ENCODE measurements at places on chromosomes 2 and 18.

- no peak for DNase-seq
Measured at GRCh38 chr2:151297882-151298281, 8.4 kb upstream of the NMI start.

GRCh38 chr2:136651456-136652010 is 113.8 kb upstream of the THSD7B start:
- no peak for DNase-seq

- no peak for DNase-seq
Measured at GRCh38 chr2:170180031-170180566, 2.2 kb downstream of the MYO3B start.

- peak; percentile 71 for DNase-seq
Measured at GRCh38 chr2:142130111-142131009, 456 bp downstream of the LRP1B start.

GRCh38 chr2:101125374-101125773 is 25.8 kb downstream of the TBC1D8 start:
- no peak for DNase-seq

GRCh38 chr2:102386867-102387541 is 31.4 kb downstream of the IL18R1 start:
- no peak for DNase-seq

- no peak for DNase-seq
Measured at GRCh38 chr2:139160836-139161235, 380.6 kb upstream of the NXPH2 start.

DNA sequence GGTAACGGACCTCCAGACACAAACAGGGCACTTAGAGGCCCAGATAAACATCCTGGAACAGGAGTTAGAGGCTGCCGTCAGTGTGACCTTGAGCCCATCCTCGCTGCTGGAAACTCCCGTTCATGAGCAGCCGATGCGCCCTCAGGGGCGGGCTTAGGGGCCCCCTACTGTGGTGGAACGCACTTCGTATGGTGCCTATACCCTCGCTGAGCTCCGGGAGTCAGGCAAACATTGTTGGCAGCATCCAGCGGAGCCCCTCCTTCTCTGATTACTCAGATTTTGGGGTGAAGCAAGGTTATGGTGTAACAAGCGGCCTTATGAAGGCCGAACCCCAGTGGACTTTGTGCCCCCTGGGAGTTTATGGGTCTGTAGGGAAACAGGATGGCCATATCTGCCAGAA is 205.3 kb upstream of the SYT4 start:
- no peak for DNase-seq

- no peak for DNase-seq
Measured at GRCh38 chr18:67381608-67382150, 134.8 kb downstream of the DSEL start.

- no peak for DNase-seq
Measured at GRCh38 chr2:207502577-207503198, 27.1 kb upstream of the CREB1 start.

GRCh38 chr2:40452786-40453185 is 896 bp upstream of the SLC8A1 start:
- no peak for DNase-seq

DNA sequence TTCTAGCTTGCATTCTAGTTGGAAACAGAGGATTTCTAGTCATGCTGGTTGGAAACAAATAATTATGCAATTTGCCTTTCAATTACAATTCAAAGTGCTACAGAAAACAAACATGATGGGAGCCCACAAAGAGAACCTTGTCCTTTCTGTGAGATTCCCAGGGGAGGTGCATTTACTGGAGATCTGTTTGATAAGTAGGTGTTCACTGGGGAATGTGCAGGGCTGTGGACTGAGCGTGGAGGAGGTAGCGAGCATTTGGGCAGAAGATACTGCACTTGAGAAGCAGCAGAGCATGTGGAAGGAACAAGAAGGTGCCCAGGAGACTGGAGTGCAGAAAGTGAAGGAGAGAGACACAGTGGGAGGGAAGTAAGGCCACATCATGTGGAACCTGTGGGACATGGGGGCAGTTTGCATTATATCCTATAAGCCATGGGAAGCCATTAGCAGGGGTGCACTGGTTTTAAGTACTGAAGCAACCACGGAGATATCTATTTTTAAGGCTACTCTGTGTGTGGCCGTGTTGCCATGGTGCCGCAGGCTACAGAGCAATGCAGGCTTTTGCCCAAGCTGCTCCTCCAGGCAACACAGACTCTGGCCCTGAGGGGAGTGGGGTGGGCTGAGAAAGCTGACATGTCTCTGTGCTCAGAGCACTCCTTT is 154.0 kb downstream of the ANTXR1 start:
- peak; percentile 20 for DNase-seq

DNA sequence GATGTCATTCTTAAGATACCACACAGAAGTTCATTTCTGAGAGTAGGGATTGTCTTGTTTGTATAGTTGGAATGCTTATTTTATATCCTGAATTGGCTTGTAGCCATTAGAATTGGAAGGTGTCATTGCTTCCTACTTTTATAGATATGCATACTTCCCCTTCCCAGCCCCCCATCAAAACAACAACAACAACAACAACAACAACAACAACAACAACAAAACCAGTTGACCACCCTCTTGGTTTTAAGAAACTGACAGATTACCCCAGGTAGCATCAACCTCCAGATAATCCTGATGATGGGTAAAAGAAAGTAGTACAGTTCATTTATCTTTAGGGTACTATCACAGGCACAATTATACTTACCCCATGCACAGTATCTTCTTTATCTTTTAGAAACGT is 20.0 kb downstream of the PHLPP1 start:
- DNase-seq, result no peak

DNA sequence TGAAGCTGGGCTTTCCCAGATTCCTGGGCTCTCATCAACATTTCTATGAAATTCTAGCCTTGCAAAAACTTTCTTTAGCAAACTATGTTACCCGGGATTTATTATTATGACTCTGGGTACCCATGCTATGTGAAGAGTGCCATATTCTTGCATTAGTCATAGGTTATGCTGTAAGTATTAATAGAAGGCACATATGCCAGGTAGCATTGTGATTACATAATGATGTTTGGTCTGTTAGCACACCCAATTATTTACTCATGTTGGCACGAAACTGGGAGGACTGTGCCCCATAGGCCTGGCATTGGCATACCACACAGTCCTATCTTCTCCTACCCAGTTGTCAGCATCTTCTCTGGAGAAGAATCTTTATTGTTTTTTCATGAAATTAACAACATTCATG is 171.0 kb downstream of the SLC4A3 start:
- DNase-seq, result no peak

DNA sequence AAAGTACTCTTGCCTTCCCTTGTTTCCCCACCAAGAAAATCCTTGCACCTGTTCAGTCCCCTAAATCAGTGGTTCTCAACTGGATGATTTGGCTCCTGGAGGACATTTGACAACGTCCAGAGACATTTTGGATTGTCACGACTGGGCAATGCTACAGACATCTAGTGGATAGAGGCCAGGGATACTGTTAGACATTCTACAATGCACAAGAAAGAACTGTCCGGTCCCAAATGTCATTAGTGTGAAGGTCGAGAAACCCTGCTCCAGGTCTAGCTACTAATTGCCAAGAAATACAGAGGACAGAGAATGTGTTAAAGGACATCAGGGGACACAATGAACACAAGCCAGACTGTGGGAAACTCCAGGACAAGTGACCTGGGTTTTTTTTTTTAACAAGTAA is 60.0 kb downstream of the LRP2 start:
- peak; percentile 8 for DNase-seq

DNA sequence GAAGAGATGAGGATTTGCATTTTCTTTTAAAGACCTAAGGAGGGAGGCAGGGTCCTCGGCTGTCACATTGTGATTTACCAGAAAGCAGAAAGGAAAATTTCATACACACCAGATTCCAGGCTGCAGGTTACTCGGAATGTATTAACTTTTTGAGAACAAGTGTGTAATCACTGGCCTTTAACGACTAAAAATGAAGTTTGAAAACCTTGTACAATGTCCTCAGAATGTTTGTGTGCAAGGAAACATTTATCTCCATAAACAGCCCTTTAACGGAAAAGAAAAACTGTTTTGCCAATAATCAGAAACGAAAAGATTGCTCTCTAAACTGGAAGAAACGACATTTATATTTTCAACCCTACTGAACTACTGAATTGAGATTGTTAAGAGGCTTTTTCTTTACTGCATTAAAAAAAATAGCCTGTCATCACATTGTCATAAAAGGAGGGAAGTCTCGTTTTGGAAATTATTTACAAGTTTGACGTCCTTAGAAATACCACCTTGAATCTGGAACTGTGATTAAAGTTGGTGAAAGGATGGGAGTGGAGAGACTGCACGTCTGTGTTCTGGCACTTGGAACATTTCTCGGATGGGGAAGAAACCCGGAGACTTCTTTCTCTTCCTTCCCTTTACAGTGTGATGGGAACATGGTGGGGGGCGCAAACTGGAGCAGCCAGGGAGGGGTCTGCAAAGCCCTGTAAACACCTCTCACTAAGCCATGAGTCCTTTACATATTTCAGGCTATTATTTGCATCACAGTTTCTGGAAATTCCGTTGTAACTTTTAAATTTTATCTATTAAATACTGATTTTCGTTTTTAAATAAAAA is 134.1 kb upstream of the SIX3 start:
- no peak for DNase-seq

GRCh38 chr2:208627110-208627884 is 220.7 kb downstream of the PTH2R start:
- no peak for DNase-seq

- DNase-seq, result no peak
Measured at GRCh38 chr2:212814941-212815340, 276.3 kb upstream of the ERBB4 start.

- DNase-seq, result no peak
Measured at GRCh38 chr2:27903018-27903417, 12.5 kb downstream of the BABAM2 start.

- no peak for DNase-seq
Measured at GRCh38 chr2:20231159-20231558, 6.2 kb upstream of the SDC1 start.

- DNase-seq, result no peak
Measured at GRCh38 chr2:127277028-127277427, 16.9 kb downstream of the ERCC3 start.

GRCh38 chr2:170411660-170412059 is 233.7 kb downstream of the MYO3B start:
- DNase-seq, result no peak

All from hippocampal formation (tissue), 2 donors.